ENCODE measurements at places on chromosomes 3 and 15. TPM values are rescaled to one million over a fixed set of nuclear protein-coding genes. Genes with fewer than 3 reads are reported as not detected.

Gene TIPIN
- 15.6 TPM for total RNA-seq

Gene TICRR
- total RNA-seq: under 0.01 TPM

Gene UROC1
- total RNA-seq: not detected

Gene PIGZ
- total RNA-seq: 0.34 TPM

Gene GHSR
- total RNA-seq: not detected

Gene SLC28A1
- not detected for total RNA-seq

Gene SHISA5
- 119 TPM for total RNA-seq

Gene LDHAL6B
- total RNA-seq: not detected

Gene STIMATE
- 17.7 TPM for total RNA-seq

Gene CTXN2
- not detected for total RNA-seq

Gene HEG1
- 3.1 TPM for total RNA-seq

Gene CCR8
- total RNA-seq: not detected

Gene SYNPR
- not detected for total RNA-seq

Gene BFSP2
- total RNA-seq: not detected

Gene PDE8A
- total RNA-seq: 23.1 TPM

Gene GPR171
- not detected for total RNA-seq

Gene NR1I2
- total RNA-seq: under 0.01 TPM

Gene CEMIP
- 1.0 TPM for total RNA-seq

Gene MAN2A2
- 32.7 TPM for total RNA-seq

Gene GOLGA8G
- 0.07 TPM for total RNA-seq

Gene TMEM108
- not detected for total RNA-seq

Gene TUSC2
- 15.7 TPM for total RNA-seq

Gene GOLGA6L10
- 1.4 TPM for total RNA-seq

Gene PRSS50
- not detected for total RNA-seq

Gene RASGRP1
- total RNA-seq: 0.50 TPM

Gene HESX1
- 0.43 TPM for total RNA-seq

Gene KNL1
- 0.36 TPM for total RNA-seq

Gene STRIT1
- total RNA-seq: not detected

Gene TMIE
- total RNA-seq: 2.4 TPM

Gene ZPLD1
- total RNA-seq: 0.07 TPM

Gene KBTBD13
- total RNA-seq: not detected

Gene RAB6B
- 0.64 TPM for total RNA-seq

Gene TRPM1
- total RNA-seq: 0.68 TPM

Gene A4GNT
- not detected for total RNA-seq

Gene ITIH1
- not detected for total RNA-seq

Gene CTDSPL2
- total RNA-seq: 60.1 TPM

Gene CLCN2
- 2.1 TPM for total RNA-seq

Gene MYH15
- 0.07 TPM for total RNA-seq

Gene MME
- 16.1 TPM for total RNA-seq

Gene ATP8B4
- total RNA-seq: 1.00 TPM

Gene TMCO5A
- not detected for total RNA-seq

Gene MKRN3
- total RNA-seq: 3.4 TPM

Gene CCDC191
- 2.8 TPM for total RNA-seq

Gene HRH1
- total RNA-seq: 5.1 TPM

Gene FAM3D
- 8.5 TPM for total RNA-seq

Gene STRA6
- 3.5 TPM for total RNA-seq

Gene CSTA
- total RNA-seq: 450 TPM

Gene CKMT1A
- total RNA-seq: 21.5 TPM

Data from nasal cavity respiratory epithelium epithelial cell of viscerocranial mucosa (primary cell).